HT1080 (cell line): ENCODE measurements at places on chromosomes 7 and 10.

- DNase-seq, result no peak
Measured at GRCh38 chr7:2794836-2795636, 49.1 kb downstream of the GNA12 start.

DNA sequence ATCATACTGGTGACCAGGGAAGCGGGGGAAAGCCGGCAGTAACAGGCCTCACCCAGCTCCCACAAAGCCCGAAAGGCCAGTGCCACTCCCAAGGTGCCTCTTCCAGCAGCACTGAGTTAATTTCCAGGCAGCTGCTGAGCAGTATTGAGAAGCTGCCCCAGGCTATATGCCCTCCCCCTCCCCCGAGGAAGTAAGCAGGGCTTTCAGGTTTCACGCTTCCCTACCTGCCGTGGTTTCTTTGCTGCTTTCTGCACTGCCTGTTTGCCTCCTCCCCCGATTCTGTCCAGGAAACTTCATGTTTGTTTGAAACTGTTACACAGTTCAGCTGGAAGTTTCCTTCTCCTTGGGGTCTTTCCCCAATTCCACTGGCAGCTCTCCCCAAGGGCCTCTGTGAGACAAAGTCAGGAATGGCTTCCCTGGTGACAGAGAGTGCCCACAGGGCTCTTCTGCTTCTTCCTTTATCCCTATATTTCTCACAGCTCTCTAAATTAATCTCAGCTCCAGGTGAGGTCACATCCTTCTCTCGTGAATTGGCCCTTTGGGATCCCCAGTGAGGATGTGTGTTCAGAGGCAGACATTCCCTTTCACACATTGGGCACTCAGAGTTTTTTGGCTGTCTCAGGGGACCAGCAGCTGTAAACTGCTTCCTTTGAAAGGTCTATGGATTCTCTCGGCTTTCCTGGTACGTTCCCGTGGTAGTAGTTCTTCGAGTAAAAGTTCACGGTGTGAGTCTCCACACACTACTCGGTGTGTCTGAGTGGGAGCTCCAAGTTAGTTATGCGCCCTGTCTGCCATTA, 19.4 kb downstream of the C1GALT1 start:
- DNase-seq, result no peak

DNA sequence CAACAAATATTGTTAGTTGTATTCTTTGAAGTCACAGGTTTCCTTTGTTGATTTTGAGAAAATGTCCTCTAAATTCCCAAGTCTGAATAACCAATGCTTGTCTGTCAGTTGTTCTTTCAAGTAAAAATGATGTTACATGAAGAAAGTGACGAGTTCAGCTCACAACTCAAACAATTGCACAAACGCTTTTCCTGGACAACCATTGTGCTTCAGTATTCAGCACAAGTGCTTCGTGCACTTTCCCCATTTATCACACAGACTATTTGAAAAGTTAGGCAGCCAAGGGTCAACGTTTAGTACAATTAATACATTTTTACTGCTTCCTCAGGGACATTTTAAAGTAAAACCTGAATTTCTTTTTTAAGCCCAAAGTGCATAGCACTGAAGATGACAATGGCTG, 44.5 kb downstream of the CDK1 start:
- DNase-seq, result no peak

- no peak for DNase-seq
Measured at GRCh38 chr7:122261016-122261415, 43.5 kb downstream of the FEZF1 start.

GRCh38 chr7:75987805-75988567, 6.4 kb downstream of the TMEM120A start:
- DNase-seq, result no peak

- no peak for DNase-seq
Measured at GRCh38 chr10:131677671-131678070, 223.1 kb upstream of the PPP2R2D start.

DNA sequence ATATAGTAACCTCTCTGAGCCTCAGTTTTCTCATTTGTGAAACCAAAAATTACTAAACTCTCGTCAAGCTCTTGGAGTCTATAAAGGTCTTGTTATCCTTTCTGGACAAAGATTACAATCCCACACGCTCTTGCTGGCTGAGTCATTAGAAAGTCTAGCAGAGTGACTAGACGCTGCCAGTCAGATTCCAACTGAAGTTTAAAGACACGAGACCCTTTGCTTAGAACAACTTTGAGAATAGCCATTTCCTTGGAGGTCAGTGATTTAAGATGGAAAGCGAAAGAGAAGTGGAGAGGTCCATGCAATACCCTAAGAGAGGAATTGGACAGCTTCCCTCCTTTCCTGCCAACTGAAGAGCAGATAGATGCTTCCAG, 119.5 kb downstream of the APBB1IP start:
- DNase-seq, result peak; percentile 31

DNA sequence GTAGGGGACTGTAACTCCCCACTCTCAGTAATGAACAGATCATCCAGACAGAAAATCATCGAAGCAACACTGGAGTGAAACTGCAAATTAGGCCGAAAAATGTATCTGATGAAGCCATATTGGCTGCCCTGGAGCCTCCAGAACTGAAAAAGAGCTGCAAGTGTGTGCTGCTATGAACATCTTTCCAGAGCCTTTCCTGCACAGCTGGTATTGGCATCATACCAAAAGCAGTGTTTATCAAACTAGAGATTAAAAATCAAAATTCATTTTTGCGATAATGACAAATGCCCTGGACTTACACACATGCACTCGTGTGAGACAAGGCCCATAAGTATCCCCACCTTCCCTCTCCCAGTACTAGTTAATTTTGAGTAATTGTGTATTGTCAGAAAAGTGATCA, 6.8 kb upstream of the CLDN12 start:
- no peak for DNase-seq

GRCh38 chr7:152340161-152340560, 95.6 kb downstream of the KMT2C start:
- DNase-seq, result no peak

GRCh38 chr7:17206349-17206905, 92.0 kb upstream of the AHR start:
- no peak for DNase-seq

GRCh38 chr10:69576334-69577011, 3.3 kb upstream of the NEUROG3 start:
- DNase-seq, result no peak

GRCh38 chr7:157430721-157431120, 93.9 kb downstream of the DNAJB6 start:
- DNase-seq, result no peak

DNA sequence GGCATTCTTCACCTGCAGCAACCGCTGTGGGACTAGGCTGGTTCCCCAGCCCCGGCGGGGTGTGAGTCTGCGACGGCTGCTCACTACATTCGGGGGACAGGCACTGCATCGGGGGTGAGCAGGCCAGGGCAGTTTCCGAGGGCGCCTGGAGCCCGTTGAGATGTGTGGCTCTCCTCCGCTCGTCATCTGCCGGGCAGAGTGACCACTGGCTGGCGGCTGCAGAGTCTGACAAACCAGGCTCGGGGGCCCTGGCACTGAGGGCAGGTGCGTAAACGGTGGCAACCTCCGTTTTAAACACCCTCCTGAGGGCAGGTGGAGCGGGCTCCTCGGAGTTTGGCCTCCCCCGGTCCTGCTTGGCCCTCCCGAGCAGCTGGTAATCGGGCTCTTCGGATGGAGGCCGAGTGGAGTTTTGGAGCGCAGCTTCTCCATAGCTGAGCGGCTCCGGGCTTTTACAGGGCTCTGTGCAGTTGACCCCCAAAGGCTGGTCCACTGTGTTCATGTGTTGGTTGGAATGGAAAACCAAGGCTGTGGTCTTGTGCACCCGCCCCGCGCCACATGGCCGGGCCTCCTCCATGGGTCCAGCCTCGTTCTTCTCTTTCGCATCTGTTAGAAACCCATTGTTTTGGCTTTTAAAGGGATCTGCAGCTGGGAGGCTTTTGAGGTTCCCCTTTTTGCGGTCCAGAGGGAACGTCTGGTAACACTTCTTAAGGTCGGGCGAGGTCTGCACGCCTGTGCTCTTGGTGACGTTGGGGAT, 20.9 kb downstream of the INSYN2A start:
- DNase-seq, result no peak

GRCh38 chr7:131066635-131067034, 261.0 kb upstream of the MKLN1 start:
- no peak for DNase-seq

- no peak for DNase-seq
Measured at GRCh38 chr7:146208492-146208891, 91.9 kb downstream of the CNTNAP2 start.

- DNase-seq, result peak; percentile 21
Measured at GRCh38 chr7:43844257-43844656, 25.1 kb downstream of the MRPS24 start.

DNA sequence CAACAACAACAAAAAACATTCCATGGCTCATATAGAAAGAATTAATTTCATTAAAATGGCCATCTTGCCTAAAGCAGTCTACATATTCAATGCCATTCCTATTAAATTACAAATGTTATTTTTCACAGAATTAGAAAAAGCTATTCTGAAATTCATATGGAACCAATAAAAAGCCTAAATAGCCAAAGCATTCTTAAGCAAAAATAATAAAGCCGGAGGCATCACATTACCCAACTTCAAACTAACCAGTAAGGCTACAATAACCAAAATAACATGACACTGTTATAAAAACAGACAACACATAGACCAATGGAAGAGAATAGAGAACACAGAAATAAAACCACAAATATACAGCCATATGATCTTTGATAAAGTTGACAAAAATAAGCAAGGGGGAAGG, 330.4 kb downstream of the KIF20B start:
- no peak for DNase-seq

DNA sequence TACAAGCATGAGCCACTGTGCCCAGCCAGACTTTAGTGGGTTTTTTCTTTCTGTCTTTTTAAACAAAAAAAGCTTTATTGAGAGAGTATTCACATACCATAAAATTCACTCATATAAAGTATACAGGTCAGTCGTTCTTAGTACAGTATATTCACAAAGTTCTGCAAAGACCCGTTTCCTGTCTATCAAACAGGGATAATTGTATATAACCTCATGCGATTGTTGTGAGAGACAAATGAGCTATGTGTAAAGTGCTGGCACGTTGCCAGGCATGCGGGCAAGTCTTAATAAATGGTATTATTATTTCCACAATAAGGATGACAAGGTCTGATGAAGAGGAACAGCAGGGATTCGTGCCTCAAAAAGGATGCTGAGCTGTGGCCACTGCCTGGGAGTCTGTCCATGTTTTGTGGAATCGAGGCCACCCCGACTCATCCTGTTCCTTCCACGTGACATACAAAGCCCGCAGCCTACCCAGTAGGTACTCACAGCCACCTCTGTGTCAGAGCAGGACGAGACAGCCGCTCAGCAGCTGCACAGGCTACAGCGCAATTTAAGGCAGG, 51.6 kb downstream of the SMKR1 start:
- peak; percentile 80 for DNase-seq

DNA sequence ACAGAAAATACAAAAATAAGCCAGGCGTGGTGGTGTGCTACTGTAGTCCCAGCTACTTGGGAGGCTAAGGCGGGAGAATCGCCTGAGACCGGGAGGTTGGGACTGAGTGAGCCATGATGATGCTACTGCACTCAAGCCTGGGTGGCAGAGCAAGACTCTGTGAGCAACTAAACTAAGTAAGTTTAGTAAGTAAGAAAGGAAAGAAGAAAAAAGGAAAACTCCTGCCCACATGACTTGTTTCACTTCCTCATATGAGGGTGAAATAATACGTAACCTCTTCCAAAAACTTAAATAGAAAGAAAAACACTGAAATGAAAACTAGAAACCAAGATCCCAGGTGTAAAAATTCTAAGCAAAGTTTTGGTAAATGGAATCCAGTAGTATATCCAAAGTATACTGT, 79.6 kb downstream of the LARP4B start:
- no peak for DNase-seq

- DNase-seq, result no peak
Measured at GRCh38 chr7:132520591-132521280, 55.5 kb downstream of the PLXNA4 start.

- no peak for DNase-seq
Measured at GRCh38 chr10:48978318-48978717, 38.7 kb upstream of the LRRC18 start.

- DNase-seq, result no peak
Measured at GRCh38 chr10:84497978-84498377, 169.6 kb downstream of the CCSER2 start.

DNA sequence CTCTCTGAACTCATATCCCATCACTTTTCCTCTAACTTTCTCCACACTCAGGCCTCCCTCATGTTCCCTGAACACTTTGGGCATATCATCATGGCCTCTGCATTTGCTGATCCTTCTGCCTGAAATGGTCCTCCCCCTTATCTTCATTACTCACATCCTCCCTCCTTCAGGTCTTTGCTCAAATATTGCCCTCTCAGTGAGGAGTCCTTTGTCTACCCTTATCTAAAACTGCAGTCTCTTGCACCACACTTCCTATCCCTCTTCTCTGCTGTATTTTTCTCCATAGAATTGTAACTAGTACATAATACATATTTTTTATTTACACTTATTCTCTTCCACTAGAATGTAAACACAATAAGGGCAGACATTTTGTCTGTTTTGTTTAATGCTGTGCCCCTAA, 41.7 kb downstream of the DNAJC1 start:
- peak; percentile 10 for DNase-seq

DNA sequence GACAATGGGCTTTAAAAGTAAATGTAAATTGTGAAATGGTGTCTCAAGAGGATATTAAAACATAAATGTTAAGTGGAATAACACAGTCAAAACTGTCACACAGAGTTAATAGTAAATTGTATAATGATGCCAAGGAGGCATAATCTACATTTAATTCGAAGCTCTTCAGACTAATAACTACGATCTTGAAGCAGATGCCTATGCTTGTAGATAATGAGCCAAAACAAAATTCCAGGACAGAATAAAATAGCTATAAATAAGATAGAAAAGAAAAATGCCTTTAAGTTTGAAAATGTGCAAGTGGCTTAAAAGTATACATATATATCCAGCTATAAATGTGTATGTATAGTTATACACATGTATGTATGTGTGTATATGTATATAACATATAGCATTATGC, 17.5 kb downstream of the TWIST1 start:
- DNase-seq, result no peak

DNA sequence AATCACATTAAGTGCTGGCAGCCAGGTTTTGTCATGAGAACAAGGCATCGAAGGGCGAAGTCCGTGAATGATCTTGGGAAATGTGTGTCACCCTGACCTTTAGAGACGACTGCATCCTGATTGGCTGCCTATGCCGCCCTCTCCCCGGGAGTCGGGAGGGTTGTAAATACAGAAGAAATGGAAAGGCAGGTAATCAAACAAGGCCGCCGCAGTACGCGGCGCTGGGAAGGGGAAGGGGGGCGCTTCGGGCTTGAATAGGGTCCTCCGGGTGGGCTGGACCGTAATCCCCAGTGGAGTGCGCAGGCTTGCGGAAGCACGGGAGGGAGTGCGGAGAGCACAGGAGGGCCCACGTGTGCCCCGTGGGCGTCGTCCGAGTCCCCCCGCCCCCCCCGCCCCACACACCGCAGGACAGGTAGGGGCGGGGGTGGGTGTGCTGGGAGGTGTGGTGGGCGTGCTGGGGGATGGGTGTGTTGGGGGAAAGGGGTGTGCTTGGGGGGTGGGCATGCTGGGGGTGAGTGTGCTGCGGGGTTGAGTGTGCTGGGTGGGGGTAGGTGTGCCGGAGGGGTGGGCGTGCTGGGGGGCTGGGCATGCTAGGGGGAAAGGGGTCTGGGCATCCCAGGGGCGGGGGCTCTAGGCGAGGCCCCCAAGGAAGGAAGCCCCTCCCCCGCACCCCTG, 169.4 kb downstream of the ARHGAP12 start:
- no peak for DNase-seq
